ENCODE measurements at places on chromosomes 1 and 21. TPM values are rescaled to one million over a fixed set of nuclear protein-coding genes. Genes with fewer than 3 reads are reported as not detected.

BSND gene
- 0.01 TPM for polyA plus RNA-seq

- H3K4me1 ChIP-seq = no peaks in the 10 kb centered on the region
- peaks cover 3% of the 10 kb centered on the region for H3K27me3 ChIP-seq
- H3K27ac ChIP-seq = no peak overlapping the region
- H3K4me3 ChIP-seq = no peak overlapping the region
- no peaks in the 10 kb centered on the region for H3K36me3 ChIP-seq
Observed at GRCh38 chr1:111372336-111372965, 55.1 kb downstream of the OVGP1 start.

VHLL gene
- not detected for polyA plus RNA-seq

DNA sequence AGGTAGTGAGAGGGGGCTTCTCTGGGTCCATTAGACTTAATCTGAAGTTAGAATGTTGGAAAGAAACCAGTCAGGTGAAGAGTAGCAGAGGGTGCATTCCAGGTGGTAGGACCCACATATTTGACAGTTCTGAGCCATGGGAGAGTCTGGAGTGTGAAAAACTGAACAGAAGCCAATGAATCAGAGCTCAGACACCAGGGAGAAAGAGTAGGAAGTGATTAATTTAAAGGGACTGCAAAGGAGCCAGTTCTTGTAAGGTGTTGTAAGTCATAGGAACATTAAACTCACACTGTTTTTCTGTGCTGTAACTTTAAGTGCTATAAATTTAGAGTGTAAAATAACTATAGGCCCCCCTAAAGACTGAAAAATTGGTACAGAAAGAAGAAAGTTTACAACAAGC, 5.9 kb upstream of the DHX9 start:
- H3K4me1 ChIP-seq = no peaks in the 10 kb centered on the region
- no peak overlapping the region for H3K27ac ChIP-seq
- no peak overlapping the region for H3K4me3 ChIP-seq
- no peaks in the 10 kb centered on the region for H3K36me3 ChIP-seq

DNA sequence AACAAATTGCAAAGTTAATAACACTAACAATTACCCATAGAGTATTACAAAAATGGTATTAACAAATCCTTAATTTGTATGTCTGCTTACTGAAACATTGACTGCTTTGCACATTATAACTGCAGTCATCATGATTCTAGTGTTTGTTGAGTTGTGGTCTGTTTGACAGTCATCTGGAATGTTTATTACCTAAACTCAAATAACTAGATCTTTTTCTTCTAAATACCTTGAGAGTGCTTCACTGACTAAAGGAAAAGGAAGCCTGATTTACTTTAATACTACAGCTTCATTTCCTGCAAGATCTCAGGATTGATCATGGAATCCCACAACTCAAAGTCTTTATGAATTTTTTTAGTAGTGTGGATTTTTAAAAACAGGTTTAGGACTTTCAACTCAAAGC, 70.0 kb downstream of the HMCN1 start:
- no peak overlapping the region for H3K4me3 ChIP-seq
- no peak overlapping the region for H3K27ac ChIP-seq
- H3K36me3 ChIP-seq = no peaks in the 10 kb centered on the region
- H3K4me1 ChIP-seq = no peaks in the 10 kb centered on the region
- H3K27me3 ChIP-seq = no peaks in the 10 kb centered on the region

GRCh38 chr1:162283657-162284056, 93.0 kb downstream of the SPATA46 start:
- peaks cover 3% of the 10 kb centered on the region for H3K36me3 ChIP-seq
- no peak overlapping the region for H3K4me3 ChIP-seq
- H3K27ac ChIP-seq = no peak overlapping the region
- peaks cover 9% of the 10 kb centered on the region for H3K4me1 ChIP-seq
- peaks cover 2% of the 10 kb centered on the region for H3K27me3 ChIP-seq

PRRX1 gene
- 0.59 TPM for polyA plus RNA-seq
